NCI-H2171 (cell line): ENCODE measurements at places on chromosomes 3 and 15.

- peak; percentile 33 for DNase-seq
Measured at GRCh38 chr15:73683777-73684580, at the start of gene CD276. CD276 (plus strand) TSS chr15:73684383; CDS start chr15:73699640, 15,257 bp downstream.

GRCh38 chr3:196341137-196341536 lies 2.9 kb upstream of the TM4SF19 start:
- DNase-seq: no peak

DNA sequence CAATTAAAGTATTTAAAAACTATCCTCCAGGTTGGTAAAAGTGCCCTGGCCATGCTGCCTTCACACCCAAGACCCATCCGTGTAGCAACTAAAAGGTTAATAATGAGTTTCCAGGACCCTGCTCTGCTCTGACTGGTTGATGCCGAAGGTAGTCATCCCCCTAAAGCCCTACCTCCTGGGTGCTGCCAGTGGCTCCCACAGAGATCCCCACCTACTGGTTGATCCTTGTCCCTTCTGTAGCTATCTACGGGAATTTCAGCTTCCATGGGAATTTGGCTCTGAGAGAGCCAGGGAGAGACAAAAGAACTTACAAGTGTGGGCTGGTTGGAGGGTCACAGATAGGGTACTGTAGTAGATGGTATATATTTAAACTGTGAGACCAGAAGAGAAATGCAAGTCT lies 110.6 kb upstream of the NANOGP8 start:
- no peak for DNase-seq

GRCh38 chr3:20668411-20668810 lies 482.4 kb upstream of the SGO1 start:
- peak; percentile 6 for DNase-seq

- DNase-seq: peak; percentile 60
Measured at GRCh38 chr15:66566963-66567531, 1.2 kb upstream of the LCTL start.

DNA sequence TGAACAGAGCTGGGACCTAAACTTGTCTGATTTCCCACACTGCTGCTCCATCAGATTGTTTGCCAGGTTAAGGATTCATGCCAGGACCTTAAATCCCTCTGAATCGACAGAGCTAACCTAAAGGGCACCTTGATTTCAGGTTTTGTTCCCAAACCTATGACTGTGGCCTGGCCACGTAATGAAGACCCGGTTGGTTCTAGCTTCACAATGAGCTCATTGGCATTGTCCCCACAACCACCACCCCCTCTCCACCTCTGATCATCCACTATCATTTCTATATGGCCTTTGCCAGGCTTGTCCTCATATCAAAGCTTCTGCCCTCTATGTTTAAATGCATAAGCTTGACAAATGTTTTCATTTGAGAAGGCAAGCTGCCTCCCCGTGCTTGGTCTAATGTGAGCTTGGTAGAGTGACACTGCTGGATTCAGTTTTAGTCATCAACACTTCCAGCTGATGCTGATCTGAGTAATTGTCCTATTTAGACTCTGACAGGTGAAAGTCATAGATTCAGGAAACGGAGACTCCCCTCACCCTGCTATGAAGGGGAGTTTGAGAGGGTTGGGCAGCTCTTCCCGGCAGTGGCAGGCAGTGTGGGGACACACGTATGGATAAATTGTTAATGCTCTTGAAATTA lies 407.1 kb upstream of the CFAP20DC start:
- DNase-seq: no peak

GRCh38 chr3:73461547-73461946 lies 163.2 kb downstream of the PDZRN3 start:
- no peak for DNase-seq

DNA sequence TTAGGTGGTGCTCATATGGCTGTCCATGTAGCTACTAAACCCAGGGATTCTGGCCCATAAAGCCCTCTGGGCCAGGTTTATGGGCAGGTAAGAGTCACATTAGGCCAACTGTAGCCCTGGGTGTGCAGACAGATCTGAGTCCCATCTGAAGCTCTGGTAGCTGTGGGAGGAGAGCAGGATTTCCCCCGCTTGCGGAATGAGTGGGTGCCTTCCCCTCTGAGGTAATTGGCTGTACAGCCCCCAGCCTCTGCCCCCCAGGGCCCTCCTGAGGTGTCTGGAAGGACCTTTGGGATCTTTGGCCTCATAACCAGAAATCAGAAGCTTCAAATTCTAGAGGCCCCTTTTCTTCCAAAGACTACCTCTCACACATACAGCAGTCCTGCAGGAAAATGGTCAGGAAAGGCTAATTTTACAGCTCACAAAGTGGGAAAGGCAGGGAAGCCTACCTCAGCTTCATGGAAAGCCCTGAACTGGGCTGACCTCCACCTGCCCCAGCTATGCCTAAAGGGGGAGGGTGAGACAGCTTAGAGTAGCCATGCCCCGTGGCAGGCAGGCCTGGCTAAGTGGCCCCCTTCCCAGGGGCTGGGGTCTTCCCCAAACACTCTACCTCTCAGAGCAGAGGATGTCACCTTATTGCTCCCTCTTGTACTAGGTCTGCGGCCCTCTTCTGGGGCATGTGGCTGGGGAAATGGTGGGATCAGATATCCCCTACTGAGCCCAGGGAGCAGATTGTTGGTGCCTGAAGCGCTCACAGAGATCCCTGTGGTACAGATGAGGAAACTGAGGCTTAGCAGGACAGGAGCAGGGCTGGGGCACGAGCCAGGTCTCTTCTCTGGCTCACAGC lies 16.8 kb downstream of the HEMK1 start:
- no peak for DNase-seq

DNA sequence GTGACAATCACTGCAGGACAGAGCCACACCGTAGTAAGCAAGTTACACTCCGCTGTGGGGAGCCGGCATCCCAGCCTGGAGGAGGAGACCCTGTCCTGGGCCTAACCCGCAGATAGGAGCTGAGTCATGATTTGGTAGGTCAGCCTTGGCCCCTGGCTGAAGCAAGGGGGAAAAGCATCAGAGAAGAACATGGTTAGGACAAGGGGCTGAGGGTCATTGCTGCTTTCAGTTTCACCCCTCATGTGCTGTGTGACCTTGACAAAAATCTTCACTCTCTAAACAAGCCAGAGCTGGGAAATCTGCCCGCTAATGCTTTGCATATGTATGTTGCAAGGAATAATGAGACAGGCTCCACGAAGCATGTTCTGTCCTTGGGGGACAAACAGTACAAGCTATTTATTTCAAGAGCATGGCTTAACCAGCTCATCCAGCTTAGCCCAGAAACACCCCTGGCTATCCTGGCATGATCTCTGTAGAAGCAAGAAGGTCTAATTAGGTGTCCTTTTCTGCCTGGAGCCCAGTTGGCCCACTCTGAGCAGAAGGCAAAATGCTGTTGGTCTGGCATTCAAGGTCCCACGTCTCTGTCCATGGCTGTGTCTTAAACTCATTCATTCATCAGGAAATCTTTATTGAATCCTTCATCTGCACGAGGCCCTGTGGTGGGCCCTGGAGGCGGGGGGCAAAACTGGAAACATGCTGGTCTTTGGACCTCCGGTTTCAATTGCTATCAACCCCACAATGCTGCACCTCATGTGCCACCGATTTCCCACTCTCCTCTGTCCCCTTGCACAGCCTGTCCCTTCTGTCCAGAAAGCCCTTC lies 221.3 kb upstream of the LYSMD4 start:
- no peak for DNase-seq

GRCh38 chr15:78985859-78986475 lies 41.1 kb upstream of the CTSH start:
- DNase-seq: no peak

DNA sequence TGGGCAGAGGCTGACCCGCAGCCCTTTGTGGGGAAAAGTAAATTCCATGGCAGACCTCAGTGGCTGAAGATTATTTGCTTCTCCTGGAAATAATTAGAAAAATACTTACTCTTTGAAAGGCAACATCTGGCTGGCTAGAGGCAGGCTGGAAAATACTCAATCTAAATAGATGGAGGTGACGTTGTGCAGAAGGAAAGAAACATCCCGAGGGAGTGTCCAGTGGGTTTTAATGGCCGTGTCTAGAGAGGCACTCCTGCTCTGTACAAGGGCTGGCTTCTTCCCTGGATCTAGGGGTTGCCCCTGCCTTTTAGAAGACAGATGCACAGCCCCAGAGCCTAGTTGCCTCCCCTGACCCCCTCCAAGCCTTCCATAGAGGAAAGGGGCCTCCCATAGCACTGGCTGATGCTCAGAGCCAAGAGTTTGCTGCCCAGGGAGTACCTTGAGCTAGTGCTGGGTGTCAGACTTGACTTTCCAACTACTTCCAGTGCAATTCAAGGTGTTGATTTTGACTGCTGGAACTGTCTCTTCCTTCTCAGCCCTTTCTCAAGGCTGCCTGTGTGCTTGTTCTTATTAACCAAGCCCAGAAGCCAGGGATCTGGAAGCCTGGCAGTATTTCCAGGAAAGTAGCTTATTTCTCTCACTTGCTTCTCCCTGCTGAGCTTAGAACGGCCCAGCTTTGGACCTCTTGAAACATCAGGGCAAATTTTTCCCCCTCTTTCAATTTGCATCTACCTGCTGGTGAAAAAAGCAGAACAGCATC lies 27.4 kb downstream of the CGNL1 start:
- no peak for DNase-seq

- DNase-seq: no peak
Measured at GRCh38 chr3:18630295-18630694, 205.2 kb upstream of the SATB1 start.

DNA sequence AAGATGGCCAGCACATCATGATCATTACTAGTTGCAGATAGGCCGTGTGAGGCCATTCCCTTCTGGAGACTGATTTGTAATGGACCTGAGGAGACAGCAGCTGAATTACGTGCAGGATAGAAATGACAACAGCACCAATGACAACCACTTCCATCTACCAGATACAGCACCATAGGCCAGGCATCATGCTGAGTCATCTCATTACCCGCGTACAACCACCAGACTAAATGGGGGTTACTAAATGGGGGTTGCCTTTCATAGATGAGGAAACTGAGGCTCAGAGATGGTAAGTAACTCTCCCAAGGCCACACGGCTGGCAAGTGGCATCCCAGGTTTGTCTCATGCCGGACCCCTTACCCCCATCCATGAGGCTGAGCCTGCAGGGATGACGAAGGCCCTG lies 32.8 kb upstream of the FAM107A start:
- DNase-seq: no peak

DNA sequence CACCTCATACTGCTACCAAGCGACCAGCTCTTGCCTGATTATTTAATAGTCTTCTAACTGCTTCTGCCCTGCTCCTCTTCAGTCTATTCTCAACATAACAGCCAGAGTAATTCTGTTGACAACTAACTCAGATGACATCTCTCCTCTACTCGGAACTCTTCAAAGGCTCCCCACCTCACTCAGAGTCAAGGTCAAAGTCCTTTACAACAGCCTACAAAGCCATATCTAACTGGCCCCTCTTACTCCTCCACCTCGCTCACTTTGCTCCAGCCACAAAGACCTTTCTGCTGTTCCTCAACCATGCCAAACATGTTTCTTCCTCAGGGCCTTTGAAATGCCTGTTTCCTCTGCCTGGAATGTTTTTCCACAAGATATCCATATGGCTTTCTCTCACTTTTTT lies 43.6 kb downstream of the PIK3R4 start:
- no peak for DNase-seq

GRCh38 chr3:186974824-186975313 lies 44.5 kb downstream of the ST6GAL1 start:
- no peak for DNase-seq

- DNase-seq: no peak
Measured at GRCh38 chr15:98980899-98981228, 26.7 kb downstream of the PGPEP1L start.

DNA sequence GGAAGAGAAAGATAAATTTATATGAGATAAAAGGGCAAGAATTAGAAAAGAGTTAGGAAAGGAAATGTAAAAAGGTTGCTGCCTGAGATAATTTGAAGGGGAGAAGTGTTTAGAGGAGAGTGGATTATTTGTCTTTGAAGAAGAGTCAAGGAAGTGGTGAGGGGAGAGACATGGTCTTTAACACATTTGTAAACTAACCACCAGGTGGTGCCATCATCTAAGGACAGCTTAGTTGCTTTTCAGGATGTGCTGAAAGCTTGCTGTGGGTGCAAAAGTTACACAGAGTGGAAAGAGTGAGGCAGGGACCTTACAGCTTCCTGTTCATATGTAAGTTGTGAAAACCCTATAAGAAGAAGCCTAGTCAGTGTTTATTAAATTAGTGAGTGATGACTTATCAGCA lies 114.1 kb upstream of the DNAJC19 start:
- DNase-seq: no peak

DNA sequence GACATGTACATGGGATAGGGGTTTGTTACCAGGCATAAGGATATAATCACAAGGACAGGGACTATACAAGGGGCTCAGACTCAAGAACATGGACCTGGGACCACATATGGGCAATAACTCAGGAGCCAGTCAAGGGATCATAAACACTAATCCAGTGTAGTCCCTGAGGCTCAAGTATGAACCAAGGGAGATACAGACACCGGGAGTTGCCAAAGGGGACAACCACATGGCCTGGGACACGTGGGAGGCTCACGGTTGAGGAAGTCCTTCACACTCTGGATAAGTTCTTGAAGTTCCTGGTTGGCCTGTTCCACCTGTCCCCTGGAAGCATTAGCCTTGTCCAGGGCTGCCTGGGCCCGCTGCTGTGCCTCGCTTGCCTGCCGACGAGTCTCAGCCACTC lies 1.8 kb upstream of the USP19 start:
- DNase-seq: no peak

GRCh38 chr3:146611096-146611495 lies 6.0 kb upstream of the PLSCR5 start:
- no peak for DNase-seq

DNA sequence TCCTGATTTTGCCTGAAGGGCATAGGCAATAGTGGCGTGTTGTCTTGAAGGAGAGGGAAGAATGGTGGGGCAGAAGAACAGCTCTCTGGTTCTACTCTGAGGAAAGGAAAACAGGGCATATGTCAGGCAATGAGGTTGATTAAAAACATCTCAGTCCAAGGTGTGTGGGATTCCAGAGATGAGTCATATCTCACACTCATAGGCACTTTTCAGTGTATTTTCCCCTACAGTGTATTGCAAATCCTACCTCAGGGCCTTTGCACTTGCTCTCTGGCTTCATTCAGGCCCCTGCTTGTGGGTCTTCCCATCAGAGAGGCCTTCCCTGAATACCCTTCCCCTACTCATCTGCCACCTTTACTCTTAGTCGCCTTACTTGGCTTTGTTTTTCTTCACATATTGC lies 107.8 kb downstream of the SLCO3A1 start:
- no peak for DNase-seq

GRCh38 chr3:14353502-14353901 lies 48.9 kb upstream of the SLC6A6 start:
- DNase-seq: no peak

DNA sequence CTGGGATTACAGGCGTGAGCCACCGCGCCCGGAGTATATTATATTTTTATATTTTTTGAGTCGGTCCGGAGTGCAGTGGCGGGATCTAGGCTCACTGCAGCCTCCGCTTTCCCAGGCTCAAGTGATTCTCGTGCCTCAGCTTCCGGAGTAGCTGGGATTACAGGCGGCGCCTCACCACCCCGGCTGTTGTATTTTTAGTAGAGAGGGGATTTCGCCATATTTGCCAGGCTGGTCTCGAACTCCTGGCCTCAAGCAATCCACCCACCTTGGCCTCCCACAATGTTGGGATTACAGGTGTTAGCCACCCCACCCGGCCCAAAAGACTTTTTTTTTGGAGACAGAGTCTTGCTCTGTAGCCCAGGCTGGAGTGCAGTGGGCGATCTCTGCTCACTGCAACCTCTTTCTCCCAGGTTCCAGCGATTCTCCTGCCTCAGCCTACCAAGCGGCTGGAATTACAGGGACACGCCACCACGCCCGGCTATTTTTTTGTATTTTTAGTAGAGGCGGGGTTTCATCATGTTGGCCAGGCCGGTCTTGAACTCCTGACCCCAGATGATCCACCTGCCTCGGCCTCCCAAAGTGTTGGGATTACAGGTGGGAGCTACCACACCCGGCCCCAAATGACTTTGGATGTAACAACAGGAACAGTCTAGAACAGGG lies 1.0 kb downstream of the ZNF589 start:
- no peak for DNase-seq
